ENCODE measurements at places on chromosomes 7 and 10.
A peak's percentile ranks its signal among the peaks of the same experiment; 100 is the strongest.

DNA sequence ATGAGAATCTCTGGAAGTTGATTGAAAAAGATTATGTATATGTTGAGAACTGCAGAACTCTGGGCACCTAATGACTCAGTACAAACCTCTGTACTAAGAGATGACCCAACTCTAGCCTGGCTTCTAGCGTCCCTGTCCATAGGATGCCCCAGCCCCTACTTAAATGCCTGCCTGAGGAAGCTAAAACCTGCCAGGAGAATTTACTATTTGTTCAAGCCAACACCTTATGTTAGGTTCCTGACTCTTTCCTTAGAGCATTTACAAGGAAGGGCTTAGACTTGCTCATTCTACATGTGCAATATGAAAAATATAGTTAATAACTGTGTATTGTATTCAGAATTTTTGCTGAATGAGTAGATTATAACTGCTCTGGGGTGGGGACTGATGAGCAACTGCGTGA, 37.5 kb upstream of the AOAH start:
- no peak for DNase-seq

DNA sequence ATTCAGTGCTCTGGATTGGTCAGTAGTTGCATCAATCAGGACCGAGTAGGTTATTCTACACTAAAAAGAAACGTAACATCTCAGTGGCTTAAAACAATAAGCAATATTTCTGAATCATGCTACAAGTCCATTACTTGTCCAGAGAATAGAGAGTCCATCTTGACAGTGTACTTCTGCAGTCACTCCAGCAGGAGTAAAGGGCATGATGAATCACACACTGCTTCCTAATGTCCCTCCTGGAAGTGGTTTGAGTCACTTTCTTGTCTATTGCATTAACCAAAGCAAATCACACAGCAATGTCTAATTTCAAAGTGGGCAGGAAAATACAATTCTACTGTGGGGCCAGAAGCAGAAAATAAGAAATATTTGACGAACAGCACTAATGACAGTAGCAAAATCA, 124.8 kb downstream of the TSPAN12 start:
- no peak for DNase-seq

DNA sequence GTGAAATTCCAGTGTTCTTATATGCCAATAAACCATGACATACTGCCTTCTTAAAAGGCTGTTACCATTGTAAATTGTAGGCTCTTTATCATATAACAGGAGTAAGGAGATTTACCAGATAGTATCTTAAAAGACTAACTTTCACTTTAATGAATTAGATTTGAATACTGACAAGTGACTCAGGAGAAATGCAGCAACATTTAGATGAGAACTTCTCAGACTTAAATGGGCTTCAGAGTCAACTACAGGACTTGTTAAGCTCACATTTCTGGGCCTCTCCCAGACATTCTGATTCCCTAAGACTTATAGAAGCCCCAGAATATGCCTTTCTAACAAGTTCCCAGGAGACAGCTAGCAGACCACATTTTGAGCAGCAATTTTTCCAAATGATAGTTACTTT, 466.3 kb downstream of the ARL4A start:
- no peak for DNase-seq

DNA sequence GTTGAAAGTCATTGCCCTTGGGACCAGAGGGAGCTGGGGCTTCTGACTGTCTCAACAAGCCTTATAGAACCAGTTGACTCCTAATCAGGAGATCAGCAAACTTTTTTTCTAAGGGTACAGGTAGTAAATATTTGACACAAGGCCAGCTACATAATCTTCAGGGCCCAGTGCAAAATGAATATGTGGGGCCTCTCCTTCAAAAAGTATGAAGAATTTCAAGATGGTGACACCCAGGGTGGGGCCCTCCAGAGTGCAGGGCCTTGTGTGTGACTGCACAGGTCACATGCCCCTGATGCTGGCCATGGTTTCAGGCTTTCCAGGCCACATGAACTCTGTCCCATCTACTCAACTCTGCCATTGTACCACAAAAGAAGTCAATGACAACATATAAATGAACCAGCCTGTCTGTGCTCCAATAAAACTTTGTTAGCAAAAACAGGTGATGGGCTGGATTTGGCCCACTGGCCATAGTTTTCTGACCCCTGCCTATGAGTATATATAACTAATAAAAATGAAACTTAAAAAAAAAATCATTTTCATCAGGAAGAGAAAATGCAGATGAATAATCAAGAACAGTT, 6.1 kb downstream of the MMRN2 start:
- DNase-seq: no peak

GRCh38 chr7:129443612-129444011, 9.4 kb downstream of the STRIP2 start:
- DNase-seq: no peak

DNA sequence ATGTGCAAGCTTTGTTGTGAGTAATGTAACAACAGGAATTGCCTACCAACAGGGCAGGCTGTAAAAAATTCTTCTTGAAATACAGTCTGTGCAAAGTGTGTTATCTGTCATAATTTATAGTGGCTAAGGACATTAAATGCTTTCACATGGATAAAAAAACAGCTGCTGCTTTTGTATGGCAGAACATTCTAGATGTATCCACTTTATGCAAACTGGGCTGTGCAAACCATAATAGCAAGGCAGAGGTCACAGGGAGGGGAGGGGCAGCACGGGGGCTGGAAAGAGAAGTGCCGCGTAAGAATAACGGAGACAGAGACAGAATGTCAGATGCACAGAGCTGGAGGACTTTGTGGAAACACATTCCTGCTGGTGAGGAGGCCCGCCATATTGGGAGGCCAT, 86.1 kb downstream of the VOPP1 start:
- no peak for DNase-seq

DNA sequence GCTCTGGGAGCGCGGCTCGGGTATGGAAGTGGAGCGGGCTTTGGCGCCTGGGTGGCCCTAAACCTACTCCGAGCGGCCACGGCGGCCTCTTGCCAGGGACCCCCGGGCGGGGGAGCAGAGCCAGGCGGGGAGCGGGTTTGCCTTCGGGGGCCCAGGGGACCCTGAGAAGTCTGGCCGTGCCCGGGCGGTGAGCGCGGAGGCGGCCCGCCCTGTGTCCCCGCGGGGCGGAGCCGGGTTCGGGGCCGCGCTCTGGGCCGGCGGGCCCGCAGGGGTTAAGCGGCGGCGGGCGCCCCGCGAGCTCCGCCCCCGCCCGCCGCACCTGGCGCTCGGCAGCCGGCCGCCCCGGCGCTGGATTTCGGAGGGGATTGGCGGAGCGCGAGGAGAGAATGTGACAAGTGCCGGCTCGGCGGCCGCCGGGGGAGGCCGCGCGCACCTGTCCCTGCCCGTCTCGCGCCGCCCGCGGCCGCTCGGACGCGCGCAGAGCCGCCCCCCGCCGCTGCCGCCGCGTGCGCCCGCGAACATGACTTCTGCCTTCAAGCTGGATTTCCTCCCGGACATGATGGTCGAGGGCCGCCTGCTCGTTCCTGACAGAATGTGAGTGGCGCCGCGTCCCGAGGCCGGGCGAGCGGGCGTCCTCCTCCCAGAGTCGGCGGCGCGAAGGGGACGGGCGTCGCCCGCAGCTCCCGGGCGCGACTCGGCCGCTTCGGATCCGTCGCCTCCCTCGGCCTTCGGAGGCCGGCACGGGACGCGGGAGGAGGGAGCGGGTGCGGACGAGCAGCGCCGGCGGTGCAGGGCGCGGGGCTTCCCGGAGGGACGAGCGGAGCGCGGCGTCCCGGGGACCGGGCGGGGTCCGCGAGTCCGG, at the start of gene CELF2:
Gene CELF2, plus strand, starts transcription at position 303 of the 862 bp plus-strand sequence. Its CDS starts 218 bp downstream, at position 521.
- DNase-seq: peak; percentile 63

GRCh38 chr7:39667341-39667923, 44.1 kb downstream of the RALA start:
- no peak for DNase-seq

GRCh38 chr10:34528320-34528719, 286.8 kb downstream of the PARD3 start:
- DNase-seq: no peak

DNA sequence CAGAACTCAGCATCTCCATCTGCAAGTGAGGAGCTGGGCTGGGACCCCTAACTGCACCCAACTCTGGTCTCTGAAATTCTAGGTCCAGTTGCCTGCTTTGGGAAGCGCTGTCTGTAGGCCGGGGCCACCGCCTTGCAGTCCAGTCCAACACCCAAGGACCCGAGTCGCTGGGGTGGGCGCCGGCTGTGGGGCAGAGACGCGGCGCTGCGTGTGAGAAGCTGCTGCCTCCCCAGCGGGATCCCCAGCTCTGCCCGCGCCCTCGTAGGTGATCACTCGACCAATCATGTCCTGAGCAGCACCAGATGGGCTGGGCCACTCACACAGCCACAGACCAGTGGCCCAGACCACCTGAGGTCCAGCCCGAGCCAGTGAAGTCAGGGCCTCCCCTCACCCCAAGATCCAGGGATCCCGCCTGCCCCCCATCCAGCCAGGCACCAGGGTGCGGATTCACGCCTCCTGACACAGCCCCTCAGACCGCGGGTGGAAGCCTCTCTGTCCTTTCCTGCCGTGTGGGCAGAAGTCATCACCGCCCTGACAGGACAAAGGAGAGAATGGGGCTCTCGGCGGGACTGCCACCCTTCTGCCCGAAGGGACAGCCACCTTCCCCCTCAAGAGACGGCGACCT, 67.4 kb upstream of the ADGRA1 start:
- no peak for DNase-seq
